Uterus (tissue), 4 donors: ENCODE measurements at places on chromosomes 3 and 15. TPM values are rescaled to one million over a fixed set of nuclear protein-coding genes. Genes with fewer than 3 reads are reported as not detected.
A peak's percentile ranks its signal among the peaks of the same experiment; 100 is the strongest.

DNA sequence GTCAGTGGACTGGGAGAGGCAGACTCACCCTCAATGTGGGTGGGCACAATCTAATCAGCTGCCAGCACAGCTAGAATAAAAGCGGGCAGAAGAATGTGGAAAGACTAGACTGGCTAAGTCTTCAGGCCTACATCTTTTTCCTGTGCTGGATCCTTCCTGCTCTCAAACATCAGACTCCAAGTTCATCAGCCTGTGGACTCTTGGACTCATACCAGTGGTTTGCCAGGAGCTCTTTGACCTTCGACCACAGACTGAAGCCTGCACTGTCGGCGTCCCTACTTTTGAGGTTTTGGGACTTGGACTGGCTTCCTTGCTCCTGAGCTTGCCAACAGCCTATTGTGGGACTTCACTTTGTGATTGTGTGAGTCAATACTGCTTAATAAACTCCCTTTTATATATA lies 68.0 kb downstream of the CNTN3 start:
- H3K36me3 ChIP-seq, result no peaks in the 10 kb centered on the region
- H3K27me3 ChIP-seq, result no peaks in the 10 kb centered on the region
- H3K4me3 ChIP-seq, result no peak overlapping the region
- DNase-seq, result no peak

DNA sequence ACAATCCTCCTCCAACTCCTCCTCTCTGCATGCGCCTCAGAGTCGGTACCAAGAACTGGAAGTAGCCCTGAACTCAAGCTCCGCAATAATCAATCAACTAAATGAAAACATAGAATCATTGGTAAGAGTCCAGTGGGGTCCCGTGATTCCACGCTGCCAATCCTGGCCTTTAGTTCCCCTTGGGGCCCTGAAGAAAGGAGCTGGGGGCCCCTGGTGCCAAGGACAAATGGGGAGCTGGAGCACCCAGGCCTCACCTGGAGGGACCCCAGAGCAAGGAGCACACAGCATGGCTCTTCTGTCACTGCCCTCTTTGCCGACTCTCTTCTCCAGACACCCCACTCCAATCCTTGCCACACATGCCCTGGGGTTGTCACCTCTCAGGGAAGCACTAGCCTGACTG lies 80.3 kb downstream of the ADAMTS7 start:
- no peaks in the 10 kb centered on the region for H3K36me3 ChIP-seq

- no peaks in the 10 kb centered on the region for H3K4me1 ChIP-seq
- H3K4me3 ChIP-seq, result no peak overlapping the region
- H3K27me3 ChIP-seq, result no peaks in the 10 kb centered on the region
- no peak overlapping the region for H3K27ac ChIP-seq
- DNase-seq, result no peak
Measured at GRCh38 chr3:18288243-18288642, 136.9 kb downstream of the SATB1 start.

FAM81A gene
- total RNA-seq, result 1.5 TPM

ADGRG7 gene
- total RNA-seq, result 0.70 TPM

DNA sequence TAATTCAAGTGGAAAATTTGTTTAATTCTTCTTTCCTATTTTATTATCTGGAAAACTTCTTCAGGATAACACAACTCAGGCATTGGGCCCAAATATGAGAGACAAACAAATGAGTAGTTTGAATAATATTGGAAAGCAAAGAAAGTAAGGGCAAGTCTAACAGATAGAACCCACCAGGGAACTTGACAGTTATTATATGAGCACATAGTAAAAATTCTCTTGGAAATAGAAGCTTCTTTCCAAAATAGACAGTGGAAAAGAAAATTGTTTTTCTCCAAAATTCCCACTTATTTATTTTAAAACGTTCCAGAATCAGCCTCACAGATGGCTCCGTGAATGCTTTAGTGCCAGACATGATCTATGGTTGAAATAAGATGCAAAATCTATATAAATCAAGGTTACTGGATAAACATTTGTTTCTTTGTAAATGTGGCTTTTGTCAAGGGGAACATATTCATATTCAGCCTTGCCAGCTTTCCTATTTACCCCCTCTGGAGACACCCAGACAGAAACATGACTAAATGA lies 23.9 kb downstream of the LDHAL6B start:
- H3K27ac ChIP-seq, result peak overlapping the region; percentile 70
- no peak overlapping the region for H3K4me3 ChIP-seq
- H3K4me1 ChIP-seq, result no peaks in the 10 kb centered on the region
- DNase-seq, result no peak

DNA sequence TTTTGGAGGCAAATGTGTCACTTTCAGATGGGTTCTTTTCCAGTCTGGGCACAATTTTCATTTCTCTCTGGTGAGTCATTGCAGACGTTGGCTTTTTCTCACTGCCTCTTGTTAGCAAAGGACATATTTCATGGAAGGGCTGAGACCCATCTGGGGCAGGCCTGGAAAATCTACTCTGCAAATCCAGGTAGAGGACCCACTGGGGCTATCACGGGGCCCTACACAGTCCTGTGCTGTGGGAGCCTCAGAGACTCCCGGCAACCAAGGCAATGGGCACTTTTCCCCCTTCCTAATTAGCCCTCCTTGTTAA lies 58.0 kb downstream of the HRH1 start:
- H3K36me3 ChIP-seq, result no peaks in the 10 kb centered on the region
- H3K4me3 ChIP-seq, result no peak overlapping the region
- H3K4me1 ChIP-seq, result peaks cover 3% of the 10 kb centered on the region
- H3K27me3 ChIP-seq, result no peaks in the 10 kb centered on the region

GRCh38 chr3:96776818-96777217 lies 37.6 kb upstream of the EPHA6 start:
- no peaks in the 10 kb centered on the region for H3K4me1 ChIP-seq
- H3K36me3 ChIP-seq, result no peaks in the 10 kb centered on the region
- no peak for DNase-seq
- H3K4me3 ChIP-seq, result no peak overlapping the region
- no peak overlapping the region for H3K27ac ChIP-seq
- H3K27me3 ChIP-seq, result no peaks in the 10 kb centered on the region

COLQ gene
- 21.3 TPM for total RNA-seq

DNA sequence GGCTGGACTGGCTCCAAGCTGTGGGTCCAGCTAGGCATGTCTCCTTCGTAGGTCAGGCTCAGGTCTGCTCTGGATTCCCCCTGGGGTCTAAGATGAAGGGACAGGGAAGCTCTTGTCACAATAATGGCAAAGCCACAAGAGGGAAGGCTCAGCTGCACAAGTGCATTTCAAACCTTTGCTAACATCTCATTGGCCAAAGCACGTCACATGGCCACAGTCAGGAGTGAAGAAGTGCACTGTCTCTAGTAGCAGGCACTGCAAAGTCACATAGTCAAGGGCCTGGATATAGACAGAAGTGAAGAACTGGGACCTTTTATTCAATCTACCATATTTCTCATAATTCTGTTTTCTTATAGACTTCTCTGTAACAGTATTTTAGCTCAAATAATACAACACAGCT lies 20.1 kb downstream of the DLEC1 start:
- no peak overlapping the region for H3K4me3 ChIP-seq
- no peak for DNase-seq
- H3K4me1 ChIP-seq, result no peaks in the 10 kb centered on the region
- no peaks in the 10 kb centered on the region for H3K36me3 ChIP-seq
- H3K27me3 ChIP-seq, result no peaks in the 10 kb centered on the region

DNA sequence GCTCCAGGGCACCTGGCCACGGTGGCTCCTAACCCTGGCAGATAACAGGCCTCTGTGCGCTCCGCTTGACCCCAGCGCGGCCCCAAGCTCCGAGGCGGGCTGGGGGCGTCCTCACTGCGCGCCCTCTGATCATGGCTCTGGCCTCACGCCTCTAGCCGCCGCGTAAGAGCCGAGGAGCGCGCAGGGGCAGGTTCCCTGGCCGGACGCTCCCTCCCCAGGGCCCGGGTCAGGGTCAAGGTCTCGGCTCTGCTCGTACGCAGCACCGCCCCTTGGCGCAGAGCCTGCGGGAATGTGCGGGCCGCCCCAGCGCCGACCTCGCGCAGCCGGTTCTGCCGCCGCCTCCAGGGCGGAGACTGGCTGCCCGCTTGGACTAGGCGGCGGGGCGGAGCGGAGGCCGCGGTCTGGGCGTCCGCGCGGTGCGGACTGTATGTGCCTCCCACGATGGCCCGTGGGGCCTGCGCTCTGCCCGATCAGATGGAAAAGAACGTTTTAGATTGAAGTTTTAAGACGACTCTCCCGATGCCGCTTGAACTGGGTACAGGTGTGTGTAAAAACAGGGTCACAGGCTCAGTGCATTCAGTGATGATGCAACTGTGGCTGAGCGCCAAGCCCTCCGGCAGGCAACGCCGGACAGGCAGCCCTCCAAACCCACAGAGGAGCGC lies 40.8 kb downstream of the CHST14 start:
- H3K4me1 ChIP-seq, result no peaks in the 10 kb centered on the region
- no peaks in the 10 kb centered on the region for H3K36me3 ChIP-seq
- H3K4me3 ChIP-seq, result peak overlapping the region; percentile 13
- no peak overlapping the region for H3K27ac ChIP-seq

DNA sequence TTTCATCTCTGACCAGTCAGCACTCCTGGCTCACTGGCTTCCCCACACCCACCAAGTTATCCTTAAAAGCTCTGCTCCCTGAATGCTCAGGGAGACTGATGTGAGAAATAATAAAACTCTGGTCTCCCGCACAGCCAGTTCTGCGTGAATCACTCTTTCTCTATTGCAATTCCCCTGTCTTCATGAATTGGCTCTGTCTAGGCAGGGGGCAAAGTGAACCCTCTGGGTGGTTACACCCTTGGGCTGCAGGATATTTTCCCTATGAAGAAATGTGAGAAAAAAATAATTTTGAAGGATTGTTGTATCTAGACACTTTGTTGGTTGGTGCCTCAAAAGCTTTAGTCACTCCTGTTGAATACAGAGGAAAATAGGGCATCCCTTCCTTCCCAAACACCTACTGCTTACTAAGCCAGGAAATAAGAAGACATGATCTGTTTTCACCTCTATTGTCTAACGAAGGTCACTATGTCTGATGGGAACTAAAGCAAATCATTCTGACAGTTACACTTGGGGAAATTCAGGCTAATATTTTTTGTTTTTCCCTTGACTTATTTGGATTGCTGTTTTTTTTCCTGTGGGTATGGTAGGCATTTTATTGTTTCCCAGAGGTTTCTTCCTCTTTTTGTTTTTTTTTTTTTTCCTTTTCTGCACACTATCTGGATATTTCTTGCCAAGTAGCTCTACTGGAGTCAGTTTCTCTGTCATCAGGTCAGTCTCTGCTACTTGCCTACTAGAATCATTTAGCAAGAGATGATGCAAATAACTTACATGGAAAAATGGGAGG lies 15.3 kb upstream of the TNFSF10 start:
- no peak overlapping the region for H3K4me3 ChIP-seq
- no peaks in the 10 kb centered on the region for H3K4me1 ChIP-seq
- no peaks in the 10 kb centered on the region for H3K36me3 ChIP-seq
- H3K27me3 ChIP-seq, result no peaks in the 10 kb centered on the region
